CD14-positive monocyte (primary cell): ENCODE measurements at places on chromosomes 2 and 18.

DNA sequence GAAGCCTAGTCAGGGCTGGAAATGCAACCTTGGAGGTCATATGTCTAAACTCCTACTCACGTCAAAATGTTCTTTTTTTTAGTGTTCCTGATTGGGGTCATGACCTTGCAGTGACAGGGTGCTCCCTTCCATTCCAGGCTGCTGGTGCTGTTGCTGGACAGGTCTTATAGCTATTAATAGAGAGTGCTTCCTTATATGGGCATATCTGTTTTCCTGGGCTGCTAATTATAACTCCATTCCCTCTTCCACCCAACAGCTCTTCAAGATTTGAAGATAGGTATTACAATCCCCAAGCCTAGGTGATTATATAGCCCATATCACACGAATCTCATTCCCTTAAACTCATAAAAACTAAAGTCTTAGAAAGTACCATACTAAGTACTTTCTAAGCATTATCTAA is 12.6 kb downstream of the HOXD3 start:
- no peak for DNase-seq

GRCh38 chr2:19944205-19944845 is 42.5 kb upstream of the TTC32 start:
- DNase-seq = no peak

DNA sequence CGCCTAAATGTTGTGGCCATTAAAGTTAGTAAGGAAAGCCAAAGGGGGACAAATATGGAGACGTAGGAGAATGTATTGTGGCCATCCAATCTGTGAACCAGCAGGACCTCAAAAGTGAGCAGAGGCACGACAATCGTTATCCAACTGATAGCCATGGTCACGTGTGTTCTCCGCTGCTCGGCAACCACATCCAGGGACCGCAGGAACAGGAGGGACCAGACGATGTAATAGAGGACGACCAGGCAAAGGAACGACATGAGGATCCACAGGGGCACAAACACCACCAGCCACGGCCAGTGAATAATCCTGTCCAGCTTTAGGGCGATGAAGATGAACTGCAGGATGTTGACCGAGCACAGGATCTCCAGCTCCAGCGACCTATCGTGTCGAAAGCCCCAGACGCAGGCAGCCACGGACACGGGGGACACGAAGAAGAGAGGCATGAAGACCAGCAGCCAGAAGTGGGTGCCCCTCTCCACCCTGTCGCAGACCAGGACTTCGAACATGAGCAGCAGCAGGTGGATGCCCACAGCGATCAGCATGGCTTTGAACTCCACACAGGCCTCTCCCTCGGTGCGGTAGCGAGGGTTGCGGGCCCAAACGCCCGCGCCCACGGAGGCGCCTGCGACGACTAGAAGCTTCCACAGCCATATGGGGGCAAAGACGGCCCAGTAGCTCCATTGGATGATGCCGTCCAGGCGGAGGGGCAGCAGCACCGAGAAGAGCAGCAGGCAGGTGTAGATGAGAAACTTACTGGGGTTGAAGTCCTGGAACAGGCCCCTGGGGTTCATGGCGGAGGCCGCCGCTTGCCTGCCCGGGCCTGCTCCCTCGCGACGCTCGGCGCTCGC is 790 bp downstream of the TMEM185B start:
- DNase-seq = no peak

DNA sequence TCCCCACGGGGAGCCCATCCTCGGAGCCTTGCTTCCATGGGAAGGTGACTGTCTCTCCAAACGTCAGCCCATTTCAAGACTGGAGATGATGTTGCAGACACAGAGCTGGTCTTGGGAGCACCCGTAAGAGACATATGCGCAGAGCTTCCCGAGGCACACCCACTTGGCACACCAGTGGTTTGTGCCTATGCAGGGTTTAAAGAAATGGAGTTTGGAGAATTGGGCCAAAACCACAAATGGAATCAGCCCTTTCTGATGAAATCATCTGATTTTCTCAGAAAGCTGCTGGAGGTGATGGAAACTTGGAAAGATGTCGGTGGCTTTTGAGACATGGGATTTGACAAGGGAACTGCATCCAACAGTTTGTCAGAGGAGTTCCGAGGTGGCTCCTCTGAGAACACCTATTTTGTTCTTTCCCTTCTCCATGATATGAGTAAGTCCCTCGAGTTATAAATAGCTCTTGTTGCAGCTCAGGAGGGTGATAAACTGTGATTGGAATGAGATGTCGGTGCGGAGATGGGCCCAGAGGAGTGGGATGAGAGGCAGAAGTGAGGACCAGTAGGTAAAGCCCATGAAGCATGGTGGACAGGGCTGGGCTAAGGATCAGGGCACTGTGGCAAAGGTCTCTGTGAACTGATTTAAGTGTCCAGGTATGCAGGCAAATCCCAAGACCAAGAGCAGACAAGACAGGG is 225.7 kb downstream of the ACKR3 start:
- DNase-seq = no peak

DNA sequence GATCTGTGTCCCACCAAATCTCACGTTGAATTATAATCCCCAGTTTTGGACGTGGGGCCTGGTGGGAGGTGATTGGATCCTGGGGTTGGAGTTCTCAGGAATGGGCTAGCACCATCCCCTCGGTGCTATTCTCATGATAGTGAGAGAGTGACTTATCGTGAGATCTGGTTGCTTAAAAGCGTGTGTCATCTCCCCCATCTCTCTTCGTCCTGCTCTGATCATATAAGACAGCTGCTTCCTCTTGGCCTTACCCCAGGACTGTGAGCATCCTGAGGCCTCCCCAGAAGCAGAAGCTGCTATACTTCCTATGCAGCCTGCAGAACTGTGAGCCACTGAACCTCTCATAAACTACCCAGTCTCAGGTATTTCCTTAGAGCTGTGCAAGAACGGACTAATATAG is 163.7 kb upstream of the NDUFV2 start:
- DNase-seq = no peak

DNA sequence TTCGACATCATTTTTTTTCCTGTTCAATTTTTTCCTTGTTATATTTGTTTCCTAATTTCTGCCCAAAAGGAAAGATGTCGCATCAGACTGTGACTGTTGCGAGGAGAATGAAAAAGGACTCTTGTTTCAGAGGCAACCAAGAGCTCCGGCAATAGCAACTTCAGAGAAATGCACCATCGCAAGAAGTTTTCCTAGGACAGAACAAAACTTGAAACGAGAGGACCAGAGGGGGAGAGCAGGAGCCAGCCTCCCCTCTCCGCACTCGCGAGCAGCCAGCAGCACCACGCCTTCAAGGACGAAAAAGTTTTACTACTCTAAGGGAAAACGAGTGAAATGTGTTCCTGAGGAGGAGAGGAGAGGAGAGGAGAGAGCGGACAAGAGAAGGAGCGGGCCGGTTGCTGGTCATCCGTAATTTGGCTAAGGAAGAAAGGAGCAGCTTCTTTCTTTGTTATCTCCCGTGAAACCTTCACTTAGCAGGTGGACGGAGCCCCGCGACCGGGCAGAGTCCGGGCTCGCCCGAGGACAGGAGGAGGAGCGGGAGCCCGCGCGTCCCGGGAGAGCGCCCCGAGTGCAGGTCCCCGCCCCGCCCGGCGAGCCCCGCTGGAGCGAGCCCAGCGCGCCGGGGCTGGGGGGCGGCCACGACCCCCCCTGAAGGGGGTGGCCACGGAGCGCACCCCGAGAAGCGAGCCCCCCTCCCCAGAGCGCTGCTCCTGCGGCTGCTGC is 744 bp downstream of the POU3F3 start:
- no peak for DNase-seq

DNA sequence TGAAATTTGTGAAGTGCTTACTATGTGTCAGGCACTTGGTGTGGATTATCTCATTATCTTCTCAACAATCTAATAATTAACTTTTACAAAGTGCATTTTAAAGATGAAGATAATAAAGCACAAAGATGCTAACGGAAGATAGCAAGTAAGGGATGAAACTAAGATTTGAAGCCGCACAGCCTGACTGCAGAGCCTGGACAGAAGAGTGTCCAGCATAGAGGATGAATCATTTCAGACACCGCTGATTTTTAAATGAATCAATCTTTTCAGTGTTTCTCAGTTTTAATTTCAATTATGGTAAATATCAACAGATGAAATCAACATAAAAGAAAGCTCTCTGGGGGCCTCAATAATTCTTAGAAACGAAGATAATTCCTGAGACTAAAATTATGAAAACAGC is 24.5 kb upstream of the STAM2 start:
- DNase-seq = no peak
